ENCODE measurements at places on chromosomes 7 and 10.

GRCh38 chr10:108598831-108599230 is 1324.5 kb downstream of the XPNPEP1 start:
- DNase-seq = no peak

- no peak for DNase-seq
Measured at GRCh38 chr7:148901178-148901577, 17.1 kb upstream of the EZH2 start.

- no peak for DNase-seq
Measured at GRCh38 chr10:126352453-126352852, 35.8 kb downstream of the ADAM12 start.

DNA sequence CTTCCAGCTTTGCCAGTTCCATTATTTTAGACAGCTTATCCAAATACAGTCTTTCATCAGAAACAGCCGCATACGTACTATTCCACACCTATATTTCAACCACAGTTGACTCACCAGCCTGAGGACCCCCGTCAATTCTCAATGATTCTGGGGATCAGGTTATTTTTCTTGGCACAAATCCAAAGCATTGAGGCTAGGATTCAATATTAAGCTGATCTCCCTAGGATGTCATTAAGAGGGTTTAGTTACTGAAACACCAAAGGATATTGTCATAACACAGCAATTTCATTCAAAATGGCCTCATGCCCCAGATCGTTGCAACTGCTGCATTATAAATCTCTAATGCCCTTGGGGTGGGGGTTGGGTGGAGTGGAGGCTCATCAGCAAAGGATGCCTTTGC is 214.6 kb downstream of the PTEN start:
- DNase-seq = no peak

GRCh38 chr7:107644309-107644974 is 16.2 kb upstream of the SLC26A4 start:
- DNase-seq = no peak

DNA sequence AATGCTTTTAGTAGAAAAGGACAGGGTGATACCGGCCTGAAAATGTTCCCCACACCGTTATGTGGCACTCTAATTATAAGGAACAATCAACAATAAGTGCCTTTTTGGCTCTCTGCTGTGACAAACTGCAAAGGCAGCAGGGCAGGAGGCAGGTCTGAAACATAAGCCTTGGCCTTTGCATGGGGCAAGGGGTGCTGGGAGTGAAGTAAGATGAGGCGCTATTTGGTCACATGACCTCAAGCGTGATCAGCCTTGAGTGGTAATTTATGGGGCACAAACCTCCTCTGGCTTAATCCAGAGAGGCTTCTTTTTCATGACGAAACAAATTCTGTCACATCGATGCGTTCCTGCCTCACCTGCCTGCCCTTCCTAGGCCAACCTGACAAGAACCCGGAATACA is 202.7 kb downstream of the TAX1BP1 start:
- no peak for DNase-seq

- peak; percentile 69 for DNase-seq
Measured at GRCh38 chr10:87862679-87863052, 667 bp downstream of the KLLN start.

GRCh38 chr7:2710286-2710655 is 22.3 kb downstream of the AMZ1 start:
- DNase-seq = no peak

- no peak for DNase-seq
Measured at GRCh38 chr10:83769281-83769820, 370.0 kb upstream of the GHITM start.

GRCh38 chr7:155003376-155004214 is 671 bp upstream of the PAXIP1 start:
- DNase-seq = peak; percentile 94

DNA sequence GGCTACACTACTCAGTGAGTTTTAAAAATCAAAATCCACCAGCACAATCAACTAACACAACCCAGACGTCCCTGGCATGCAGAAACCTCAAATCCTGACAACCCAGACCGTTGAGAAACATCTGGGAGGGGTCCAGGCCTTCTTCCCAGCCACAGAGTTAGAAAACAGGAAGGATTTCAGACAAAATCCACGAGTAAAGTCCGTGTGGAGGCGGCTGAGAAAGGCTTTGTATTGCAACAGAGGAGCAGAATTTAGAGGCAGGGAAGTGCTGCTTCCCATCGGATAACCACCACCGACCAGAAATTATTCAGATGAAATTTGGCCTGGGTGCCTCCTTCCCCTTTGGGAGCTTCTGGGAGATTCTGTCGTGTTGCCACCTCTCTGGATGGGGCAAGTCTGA is 61.5 kb downstream of the TNS3 start:
- DNase-seq = no peak

GRCh38 chr10:119112056-119112455 is 8.1 kb downstream of the DENND10 start:
- no peak for DNase-seq

DNA sequence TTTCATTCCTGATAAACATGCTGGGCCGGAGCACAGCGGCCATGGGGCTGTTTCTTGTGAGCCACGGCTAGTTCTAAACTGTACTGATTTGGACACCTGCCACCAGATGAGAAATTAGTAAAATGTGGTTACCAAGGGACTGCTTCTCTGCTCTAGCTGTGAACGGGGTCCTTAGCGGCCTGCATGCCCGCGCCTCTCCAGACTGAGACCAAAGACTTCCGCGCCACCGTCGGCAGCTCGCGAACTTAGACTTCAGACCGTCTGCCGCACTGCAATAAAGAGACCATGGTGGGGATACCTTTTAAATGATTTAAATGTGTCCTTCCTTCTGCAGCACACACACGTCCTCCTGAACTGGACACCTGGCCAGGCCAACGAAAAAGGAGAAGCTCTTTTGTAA is 116.4 kb downstream of the BMS1 start:
- DNase-seq = no peak

GRCh38 chr10:78199005-78199725 is 165.5 kb downstream of the RPS24 start:
- peak; percentile 51 for DNase-seq

GRCh38 chr7:6159097-6159483 is 113.3 kb downstream of the CYTH3 start:
- no peak for DNase-seq

- no peak for DNase-seq
Measured at GRCh38 chr10:86647773-86648703, 6.3 kb upstream of the OPN4 start.

GRCh38 chr7:101453617-101454016 is 90.9 kb downstream of the COL26A1 start:
- no peak for DNase-seq

DNA sequence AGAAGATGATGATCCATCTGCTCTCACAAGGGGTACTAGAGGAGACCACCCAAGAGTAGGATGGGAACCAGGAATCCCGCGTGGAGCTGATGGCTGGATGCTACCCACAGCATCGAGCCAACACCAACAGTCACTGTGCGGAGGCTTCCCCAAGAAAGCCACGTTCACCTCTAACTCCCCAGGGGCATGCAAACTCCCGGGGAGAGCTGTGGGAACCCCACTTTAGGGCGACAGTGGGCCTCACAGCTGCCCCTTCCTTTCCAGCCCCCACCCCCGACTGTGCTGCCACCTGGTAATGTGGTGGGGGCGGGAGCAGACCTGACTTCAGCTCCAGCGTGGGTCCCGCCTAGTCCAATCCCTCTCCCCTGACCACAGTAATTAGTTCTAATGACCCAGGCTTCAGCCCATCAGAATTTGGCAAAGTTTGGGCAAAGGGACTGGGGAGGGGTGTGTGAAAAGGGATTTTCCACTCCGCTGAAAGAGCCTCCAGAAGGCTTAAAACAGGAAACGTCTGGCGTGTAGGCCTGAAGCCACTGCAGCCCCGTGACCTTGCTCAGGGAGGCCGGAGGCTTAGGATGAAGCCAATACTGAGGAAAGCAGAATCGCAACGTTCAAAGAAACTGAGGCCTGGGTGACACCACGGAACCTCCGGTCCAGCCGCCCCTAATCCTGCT is 20.3 kb downstream of the ASB13 start:
- no peak for DNase-seq

DNA sequence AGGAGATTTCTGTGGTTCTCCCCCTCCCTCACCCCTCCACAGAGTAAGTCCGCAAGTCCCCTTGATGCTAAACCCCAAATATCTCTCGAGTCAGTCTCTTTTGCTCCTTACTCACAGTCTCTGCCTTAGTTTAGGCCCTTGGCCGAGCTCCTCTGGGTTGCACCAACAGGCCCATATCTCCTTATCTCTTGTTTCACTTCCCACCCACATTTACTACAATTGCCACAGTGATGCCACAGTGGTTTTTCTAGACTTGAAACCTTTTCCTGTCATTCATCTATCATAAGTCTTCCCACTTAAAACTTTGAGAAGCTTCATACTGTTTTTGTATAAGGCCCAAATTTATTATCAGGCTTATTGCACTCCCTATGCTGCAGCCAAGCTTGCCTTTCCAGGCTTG is 23.4 kb upstream of the NME8 start:
- no peak for DNase-seq

DNA sequence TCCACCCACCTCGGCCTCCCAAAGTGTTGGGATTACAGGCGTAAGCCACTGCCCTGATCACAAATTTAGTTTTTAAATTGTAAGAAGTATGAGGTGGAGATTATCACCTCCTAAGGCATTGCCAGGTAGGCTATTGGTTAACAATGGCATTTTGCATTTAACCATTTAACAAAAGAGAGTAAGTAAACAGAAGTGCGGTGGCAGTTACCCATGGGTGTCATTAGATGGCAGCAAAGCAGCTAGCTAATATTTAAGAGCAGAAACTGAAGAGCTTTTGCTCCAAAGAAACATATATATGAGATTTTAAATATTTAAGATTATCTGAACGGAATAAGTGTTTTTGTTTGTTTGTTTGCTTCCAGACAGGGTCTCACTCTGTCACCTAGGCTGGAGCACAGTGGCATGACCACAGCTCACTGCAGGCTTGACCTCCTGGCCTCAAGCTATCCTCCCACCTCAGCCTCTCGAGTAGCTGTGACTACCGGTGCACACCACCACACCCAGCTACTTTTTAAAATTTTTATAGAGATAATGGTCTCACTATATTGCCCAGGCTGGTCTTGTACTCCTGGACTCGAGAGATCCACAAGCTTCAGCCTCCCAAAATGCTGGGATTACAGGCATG is 325.5 kb upstream of the C7orf33 start:
- DNase-seq = peak; percentile 54

DNA sequence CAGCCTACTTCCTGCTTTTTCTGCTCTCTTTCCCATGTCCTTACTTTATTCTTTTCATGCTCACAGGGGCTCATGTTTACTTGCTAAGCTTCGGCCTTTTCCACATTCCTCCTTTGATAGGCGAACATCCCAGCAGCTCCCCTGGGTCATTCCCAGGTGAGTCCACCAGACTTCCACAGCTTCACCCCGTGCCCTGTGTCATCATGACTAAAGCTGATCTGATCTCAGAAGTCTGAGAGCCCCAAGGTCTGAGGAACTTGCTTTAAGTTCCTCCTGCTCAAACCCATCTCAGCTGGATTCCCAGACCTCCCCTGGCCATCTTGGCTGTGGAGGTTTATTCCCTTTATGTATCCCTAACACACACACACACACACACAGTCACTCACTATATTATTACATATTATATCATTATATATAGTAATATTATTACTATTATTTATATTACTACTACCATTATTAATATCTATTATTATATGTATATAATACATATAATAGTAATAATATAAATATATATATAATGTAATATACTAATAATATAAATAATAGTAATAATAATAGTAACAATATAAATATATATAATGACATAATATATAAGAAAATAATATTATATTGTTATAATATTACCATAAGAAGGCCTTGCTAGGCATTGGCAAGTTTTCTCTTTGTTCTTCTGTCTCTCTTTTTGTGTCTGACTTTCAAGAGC is 295.9 kb downstream of the PTEN start:
- no peak for DNase-seq

GRCh38 chr10:127012769-127013152 is 107.5 kb downstream of the DOCK1 start:
- DNase-seq = no peak

- DNase-seq = no peak
Measured at GRCh38 chr10:20714518-20714917, 182.6 kb downstream of the NEBL start.

DNA sequence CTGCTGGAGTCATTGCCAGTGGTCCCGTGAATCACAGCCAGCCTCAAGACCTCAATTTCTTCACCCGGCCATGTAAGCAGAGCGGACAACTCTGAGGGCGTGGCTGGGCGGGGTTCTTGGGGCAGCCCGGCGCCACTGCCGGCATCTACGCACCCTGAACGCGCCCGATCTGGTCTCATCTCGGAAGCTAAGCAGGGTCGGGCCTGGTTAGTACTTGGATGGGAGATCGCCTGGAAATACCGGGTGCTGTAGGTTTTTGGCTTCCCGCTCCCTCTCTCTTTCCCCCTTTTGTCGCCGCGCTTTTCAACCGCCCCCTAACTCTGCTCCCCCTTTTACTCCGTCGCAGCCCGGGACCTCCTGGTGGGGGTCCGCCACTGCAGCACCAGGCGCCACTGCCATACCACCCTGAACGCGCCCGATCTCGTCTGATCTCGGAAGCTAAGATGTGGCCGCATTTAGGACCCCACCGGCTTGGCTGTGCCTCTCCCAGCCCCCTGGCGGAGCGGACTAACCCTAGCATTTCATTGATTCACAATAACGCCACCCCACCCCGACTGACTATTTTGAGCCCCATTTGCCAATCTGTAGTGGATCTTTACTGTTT is 25.3 kb downstream of the GARIN1A start:
- DNase-seq = no peak

DNA sequence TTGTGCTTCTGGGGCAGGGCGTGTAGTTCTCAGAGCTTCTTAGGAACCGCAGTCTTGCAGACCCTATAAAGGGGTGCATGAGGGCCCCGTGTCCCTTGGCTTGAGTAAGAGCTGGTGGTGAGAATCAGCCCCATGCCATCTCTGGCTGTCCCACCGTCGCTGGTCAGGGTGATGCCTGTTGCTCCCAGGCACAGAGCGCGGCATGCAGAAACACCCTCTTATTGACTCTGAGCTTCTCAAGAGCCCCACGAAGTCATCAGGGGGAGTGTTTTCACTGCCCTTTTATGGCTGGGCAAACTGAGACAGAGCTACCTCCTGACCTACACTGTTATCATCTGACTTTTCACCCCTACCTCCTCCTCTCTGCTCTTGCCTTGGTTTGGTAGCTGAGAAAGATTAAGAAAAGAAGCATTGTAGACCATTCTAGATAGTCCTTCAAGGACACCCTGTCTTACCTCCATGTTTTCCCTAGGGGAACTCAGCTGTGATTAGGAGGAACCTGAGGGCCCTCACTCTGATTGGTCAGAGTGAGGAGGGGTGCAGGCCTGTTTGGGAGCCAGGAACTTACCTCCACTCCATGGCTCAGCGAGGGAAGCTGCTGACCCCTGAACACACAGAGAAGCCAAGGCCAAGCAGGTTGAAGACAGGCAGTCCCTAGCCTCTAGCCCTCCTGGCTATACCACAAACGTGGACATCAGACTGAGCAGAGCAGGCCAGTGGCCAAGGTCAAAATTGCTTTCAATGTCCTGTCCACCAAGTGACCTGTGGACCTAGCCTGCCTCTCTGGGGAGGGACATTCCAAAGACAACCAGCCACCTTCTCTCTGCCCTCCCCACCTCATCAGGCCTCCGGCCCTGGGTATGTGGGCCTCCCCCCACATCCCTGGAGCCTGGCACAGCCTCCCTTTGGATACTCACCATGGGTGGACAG is 17.6 kb downstream of the UNC5B start:
- no peak for DNase-seq

- DNase-seq = no peak
Measured at GRCh38 chr7:113880559-113880958, 38.2 kb downstream of the PPP1R3A start.
